EL (cell line): ENCODE measurements at places on chromosomes 4 and X.
A peak's percentile ranks its signal among the peaks of the same experiment; 100 is the strongest.

- no peak for DNase-seq
These were observed 10.0 kb upstream of the SPP1 start for GRCh38 chr4:87965501-87965975.

GRCh38 chr4:143858456-143858855, 46.9 kb downstream of the GYPE start:
- no peak for DNase-seq

DNA sequence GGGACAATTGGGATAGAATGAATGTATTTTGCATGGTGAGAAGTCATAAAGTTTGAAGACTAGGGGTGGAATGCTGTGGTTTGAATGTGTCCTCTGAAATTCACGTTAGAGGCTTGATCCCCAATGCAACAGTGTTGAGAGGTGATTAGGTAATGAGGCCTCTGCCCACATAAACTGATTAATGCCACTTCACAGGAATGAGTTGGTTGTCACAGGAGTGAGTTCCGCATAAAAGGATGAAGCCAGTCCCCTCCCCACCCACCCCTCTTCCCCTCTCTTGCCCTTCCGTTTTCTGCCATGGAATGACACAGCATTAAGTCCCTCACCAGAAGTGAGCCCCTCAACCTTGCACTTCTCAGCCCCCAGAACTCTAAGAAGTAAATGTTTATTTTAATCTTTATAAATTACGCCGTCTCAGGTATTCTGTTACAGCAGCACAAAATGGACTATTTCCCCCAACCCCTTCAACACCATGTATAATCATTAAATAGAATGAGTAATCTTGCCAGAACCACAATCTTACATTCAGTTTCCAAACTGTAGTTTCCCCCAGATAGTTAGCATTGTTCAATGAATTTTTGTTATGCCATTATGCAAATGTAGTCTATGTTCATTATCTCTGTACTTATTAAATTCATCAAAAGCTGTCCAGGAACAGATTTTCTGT, 5.5 kb upstream of the MMAA start:
- no peak for DNase-seq

GRCh38 chr4:188864741-188865140, 725.5 kb downstream of the TRIML1 start:
- DNase-seq: no peak

DNA sequence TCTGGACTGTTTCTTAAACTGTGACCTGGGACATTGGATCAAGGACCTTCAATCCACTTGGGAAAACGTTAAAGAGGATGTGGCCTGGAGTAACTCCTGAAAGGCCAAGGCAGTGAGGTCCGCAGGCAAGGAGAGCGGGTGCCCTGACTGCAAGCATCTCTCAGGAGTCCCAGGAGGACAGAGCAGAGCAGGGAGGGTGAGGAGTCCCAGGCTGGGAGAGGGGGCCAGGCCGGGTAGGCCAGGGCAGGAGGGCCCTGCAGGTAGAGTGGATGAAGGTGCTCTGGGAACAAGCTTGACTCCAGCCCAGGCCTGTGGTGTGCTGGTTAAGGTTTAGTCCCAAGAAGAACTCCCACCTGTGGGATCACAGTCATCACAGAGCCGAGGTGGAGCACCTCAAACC, 13.8 kb downstream of the PNMA6E start:
- no peak for DNase-seq

DNA sequence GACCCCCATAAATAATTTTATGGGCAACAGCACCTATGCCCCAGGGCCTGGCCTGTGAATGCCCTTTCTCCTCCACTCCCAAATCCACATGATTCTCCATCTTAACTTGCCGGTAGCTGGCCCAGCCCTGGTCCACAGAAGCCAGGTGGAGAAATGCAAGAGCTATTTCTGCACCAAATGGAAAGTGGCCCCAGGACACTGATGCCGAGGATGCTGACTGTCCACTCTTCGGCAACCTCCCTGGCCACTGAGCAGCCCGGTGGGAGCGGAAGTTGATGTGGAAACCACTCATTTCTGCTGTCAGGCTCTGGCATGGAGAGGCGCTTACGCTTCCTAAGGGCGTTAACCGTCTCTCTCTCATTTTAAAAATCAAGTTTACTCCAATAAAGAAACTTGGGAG, 58.8 kb downstream of the JAKMIP1 start:
- DNase-seq: no peak

GRCh38 chrX:19569930-19570329, 54.6 kb upstream of the MAP3K15 start:
- no peak for DNase-seq

DNA sequence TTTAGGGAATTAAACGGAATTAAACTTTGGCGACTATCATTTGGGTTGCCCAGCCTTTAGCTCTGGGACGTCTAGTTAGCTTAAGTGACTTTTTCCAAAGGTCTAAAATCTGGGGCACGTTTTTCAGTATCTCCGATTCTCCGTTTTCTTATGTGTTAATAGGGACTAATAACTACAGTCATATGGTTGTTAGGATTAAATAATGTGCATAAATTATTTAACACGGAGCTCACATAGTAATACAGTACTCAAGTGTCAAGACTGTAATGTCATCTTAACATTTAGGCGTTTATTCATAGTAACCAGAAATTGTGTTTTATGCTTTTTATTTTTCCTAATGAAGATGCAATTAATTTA, 466 bp upstream of the CCNA2 start:
- DNase-seq: no peak

DNA sequence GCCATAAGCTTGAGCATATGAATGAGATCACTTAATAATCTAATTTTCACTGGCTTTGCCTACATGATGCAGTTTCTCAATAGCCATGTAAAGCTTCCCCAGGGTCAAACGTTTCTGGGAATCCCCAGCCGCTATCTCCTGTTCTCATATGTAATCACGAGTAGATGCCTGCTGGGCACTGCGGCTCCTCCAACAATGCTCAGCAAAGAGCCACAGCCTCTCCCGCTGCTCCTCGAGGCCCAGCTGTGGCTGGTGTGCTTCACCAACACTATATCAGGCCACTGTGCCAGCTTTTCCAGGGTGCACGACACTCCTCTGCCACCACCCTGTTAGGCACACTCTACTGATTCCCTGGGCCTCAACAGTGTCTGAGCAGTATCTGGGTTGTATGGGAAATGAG, 78.3 kb upstream of the RASGEF1B start:
- DNase-seq: no peak

GRCh38 chr4:15317246-15317645, 110.6 kb upstream of the C1QTNF7 start:
- no peak for DNase-seq

- no peak for DNase-seq
These were observed 1165.0 kb upstream of the TENM3 start for GRCh38 chr4:181078196-181078595.

GRCh38 chr4:92305148-92305877, 1.5 kb downstream of the GRID2 start:
- DNase-seq: peak; percentile 24

- no peak for DNase-seq
These were observed 54.7 kb upstream of the NPNT start for GRCh38 chr4:105840426-105841174.

DNA sequence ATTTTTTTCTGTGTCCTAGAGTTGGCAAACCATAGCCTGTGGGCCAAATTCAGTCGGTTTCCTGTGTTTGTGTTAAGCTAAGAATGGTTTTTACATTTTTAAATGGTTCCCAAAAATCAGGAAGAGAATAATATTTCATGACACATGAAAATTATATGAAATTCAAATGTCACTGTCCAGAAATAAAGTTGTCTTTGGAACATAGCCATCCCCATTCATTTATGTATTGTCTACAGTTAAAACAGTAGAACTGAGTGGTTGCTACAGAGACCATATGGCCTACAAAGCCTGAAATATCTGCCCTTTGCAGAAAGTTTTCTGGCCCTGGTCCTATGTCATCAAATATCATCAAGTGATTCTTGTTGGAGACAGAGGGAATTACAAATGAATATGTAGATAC, 15.5 kb downstream of the FRMPD4 start:
- no peak for DNase-seq

DNA sequence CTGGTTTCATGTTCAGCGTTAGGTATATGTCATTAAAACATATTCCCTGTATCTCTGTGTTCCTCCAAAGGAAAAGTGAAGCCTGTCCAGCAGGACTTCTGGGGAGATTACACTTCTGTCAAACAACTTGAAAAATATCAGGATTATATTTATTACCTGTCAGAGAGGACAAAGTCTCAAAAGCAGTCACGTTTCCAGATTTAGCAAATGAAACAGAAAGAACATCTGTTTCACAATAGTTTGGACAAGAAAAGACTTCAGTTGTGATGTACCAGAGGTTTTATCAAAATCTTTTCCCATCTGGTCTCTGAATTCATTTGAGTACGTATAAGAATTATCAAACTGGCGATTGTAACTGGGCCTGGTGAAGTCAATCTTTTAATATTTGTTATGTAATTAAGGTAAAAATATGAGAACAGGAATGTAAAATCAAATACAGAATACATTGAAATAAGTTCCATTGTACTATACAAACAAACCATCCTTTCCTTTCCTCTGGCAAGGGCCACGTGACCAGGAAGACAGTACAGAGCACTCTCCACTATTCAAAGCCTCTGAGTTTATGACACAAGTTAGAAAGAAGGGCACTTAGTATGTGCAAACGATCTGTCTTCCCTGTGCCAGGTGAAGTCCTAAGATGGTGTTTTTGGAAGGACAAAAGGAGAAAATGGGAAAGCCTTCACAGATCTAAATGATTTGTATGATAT, 3.2 kb downstream of the CASP3 start:
- DNase-seq: no peak

DNA sequence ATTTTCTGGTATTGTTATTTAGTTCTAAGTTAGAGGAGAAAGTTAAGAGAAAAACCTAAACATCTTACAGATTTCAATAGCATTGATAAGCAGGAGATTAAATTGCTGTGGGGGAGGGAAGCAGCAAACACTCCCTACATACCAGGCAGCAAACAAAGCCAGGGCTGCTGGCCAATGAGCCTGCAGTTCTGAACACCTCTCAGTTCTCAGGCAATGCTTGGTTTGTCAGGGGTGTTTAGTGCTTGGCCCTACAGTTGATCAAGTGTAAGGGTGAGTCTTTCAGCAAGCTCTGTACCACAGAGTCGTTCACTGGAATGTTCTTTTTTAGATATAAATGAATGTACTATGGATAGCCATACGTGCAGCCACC, 38.6 kb downstream of the EGFL6 start:
- no peak for DNase-seq

- DNase-seq: peak; percentile 55
These were observed 760.6 kb upstream of the EPHA5 start for GRCh38 chr4:66430856-66431255.

GRCh38 chrX:44922980-44923379, 50.0 kb downstream of the KDM6A start:
- no peak for DNase-seq

- DNase-seq: no peak
These were observed 82.1 kb upstream of the NKX1-1 start for GRCh38 chr4:1488357-1488756.

DNA sequence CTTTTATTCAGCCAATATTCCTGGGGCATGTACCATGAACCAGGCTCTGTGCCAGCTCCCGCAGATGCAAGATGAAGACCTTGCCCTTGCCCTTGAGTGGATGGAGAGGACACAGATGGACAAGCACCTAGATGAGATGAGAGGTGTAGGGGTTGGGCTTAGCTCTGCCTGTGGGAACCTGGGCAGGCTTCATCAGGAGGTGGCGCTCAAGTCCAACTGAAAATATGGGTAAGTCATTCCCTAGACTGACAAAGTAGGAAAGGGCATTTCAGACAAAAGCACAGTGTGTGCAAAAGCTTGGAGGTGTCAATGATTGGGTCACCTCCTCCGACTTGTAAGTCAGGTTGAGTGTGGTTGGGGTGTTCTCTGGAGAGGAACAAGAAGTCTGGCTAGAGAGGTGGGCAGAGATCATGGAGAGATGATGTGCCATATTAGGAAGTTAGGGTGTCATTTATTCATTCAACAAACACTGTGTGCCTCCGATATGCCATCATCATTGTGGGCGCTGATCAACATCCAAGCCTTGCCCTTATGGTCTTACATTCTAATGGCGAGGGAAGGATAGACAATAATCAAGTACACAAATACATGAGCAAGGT, 64.6 kb downstream of the ANAPC4 start:
- peak; percentile 67 for DNase-seq

DNA sequence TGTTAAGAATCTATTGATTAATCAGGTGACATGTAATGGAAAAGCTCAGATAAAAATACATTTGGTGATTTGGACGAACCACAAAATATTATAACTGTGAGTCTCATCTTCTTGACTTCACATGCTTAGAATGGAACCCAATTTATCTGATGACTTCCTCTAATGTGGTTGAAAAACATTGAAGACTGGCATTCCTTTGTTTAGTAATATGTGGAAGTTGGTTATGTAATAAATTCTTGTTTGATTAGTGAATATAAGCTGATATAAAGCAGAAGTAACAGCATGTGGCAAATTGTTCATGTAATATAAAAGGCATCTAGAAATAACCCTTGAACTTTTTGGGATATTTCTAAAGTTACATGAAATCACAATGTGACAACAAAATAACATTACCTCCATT, 9.7 kb downstream of the GIMD1 start:
- peak; percentile 86 for DNase-seq

DNA sequence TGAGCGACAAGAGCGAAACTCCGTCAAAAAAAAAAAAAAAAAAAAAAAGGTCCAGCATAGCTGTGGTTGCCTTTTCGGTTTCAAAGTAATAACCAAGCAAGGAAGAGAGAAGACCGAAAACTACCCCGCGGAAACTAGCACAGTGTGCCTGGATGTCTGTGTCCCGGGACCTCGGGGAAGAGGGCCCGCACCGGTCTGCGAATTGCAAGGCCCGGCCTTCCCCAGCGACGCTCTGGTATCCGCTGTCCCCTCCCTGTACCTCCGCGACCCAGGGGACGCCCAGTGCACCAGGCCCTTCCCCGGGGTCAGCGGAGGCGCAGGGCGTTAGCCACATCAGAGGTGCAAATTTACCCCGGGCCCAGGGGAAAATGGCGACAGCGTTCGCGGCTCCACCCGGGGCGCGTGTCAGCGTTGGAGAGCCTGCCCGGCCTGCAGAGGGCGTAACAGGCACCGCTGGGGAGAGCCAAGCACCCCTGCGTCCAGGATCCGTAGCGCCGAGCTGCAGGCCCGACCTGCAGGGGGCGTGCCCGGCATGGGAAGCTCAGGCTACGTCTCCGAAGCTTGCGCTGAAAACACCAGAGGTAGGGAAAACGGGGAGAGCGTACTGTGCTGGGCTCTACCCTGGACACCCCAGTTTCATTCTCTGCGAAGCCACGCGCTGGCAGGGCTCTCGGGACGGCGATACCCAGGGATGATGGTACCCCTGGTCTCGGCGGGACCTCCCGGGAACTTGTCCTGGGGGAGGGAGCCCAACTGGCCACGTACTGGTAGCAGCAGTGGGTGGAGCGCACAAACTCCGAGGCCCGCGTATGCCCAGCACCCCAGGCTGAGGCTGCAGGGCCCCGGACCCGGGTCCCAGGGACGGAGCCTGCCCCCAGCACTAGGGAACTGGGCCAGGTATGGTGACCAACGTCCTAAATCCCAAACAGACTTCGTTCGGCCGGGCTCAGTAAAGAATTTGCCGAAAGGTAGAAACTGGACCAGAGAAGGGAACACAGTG, 16.2 kb downstream of the NKX6-1 start:
- DNase-seq: no peak

GRCh38 chrX:39377773-39378172, 576.5 kb downstream of the MID1IP1 start:
- no peak for DNase-seq
